ENCODE measurements at places on chromosomes 16 and 17.

DNA sequence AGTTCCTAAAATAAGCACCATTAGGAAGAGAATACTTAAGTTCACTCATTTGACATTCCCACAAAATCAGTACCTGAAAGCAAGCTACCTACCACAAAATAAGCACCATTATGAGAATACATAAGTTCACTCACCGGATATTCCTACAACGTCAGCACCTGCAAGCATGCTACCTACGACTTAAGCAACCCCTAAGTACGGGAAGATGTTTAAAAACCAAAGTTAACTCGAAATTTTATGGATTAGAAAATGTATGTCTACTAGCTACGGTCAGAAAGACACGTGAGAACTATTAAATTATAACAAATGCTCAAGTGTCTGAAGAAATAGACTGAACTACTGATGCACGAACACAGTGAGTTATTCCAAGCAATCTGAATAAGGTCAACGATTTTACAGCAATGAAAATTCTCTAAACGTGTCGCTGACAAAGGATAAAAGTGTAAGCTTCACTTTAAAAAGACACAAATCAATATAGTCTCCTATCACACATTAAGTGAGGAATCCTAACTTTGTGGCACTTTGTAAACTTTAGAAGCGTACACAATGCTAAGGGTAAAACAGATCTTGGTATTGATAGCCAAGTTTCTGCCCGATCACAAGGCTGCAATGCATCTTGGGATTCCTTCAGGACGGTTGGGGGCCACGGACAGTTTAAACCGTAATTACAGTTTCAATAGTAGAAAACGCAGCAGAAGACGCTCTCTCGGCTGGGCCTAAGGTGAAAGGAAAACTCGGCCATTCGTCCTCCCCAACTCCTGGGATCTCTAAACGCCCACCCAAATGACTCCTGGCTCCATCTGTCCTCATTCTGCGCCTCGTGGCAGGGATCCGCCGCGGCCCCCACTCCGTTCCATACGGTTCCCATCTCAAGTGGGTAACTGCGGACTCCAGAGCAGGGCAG, 1.3 kb downstream of the GSPT1 start:
- no peak for DNase-seq

GRCh38 chr16:66515596-66516508, 34.1 kb downstream of the TK2 start:
- peak; percentile 28 for DNase-seq

GRCh38 chr16:57764341-57765159, 29.0 kb downstream of the KATNB1 start:
- DNase-seq: no peak

DNA sequence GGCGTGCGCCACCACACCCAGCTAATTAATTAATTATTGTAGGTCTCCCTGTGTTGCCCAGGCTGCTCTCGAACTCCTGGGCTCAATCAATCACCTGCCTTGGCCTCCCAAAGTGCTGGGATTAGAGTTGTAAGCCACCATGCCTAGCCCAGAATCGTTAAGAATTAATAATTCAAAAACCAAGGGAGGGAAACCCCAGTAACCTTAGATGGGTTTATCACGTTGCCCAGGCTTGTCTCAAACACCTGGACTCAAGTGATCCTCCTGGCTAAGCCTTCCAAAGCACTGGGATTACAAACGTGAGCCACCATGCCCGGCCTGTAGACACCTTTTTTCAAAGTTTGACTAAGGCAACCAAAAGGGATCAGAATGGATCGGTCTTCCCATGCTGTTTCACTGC, 21.6 kb downstream of the CD300LF start:
- no peak for DNase-seq

DNA sequence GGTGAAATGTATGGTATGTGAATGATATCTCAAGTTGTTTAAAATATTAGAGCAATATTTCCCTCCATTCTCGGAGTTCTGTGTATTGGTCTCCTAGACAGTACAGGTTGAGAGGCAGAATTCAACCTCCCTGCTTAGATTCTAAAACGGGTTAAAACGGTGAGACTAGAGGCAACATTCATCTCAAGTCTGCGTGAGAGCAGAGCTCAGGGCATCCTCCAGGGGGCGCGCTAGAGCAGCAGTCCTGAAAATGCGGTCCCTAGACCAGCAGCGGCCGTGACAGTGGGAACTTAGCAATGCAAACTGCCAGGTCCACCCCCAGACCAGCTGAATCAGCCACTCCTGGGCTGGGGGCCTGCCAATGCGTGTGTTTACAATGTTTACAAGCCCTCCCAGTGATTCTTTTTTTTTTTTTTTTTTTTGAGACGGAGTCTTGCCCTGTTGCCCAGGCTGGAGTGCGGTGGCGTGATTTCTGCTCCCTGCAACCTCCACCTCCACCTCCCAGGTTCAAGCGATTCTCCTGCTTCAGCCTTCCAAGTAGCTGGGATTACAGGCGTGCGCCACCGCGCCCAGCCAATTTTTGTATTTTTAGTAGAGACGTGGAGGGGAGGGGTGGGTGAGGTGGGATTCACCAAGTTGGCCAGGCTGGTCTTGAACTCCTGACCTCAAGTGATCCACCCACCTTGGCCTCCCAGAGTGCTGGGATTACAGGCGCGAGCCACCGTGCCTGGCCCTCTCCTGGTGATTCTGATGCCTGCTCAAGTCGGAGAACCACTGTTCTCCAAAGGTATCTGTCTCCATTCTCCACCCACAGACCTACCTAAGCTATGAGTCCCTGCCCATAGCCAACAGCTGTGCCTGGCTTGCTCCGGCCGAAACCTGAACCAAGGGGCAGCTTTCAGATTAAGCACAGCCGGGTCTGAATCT, 24.2 kb downstream of the KLHL36 start:
- no peak for DNase-seq

DNA sequence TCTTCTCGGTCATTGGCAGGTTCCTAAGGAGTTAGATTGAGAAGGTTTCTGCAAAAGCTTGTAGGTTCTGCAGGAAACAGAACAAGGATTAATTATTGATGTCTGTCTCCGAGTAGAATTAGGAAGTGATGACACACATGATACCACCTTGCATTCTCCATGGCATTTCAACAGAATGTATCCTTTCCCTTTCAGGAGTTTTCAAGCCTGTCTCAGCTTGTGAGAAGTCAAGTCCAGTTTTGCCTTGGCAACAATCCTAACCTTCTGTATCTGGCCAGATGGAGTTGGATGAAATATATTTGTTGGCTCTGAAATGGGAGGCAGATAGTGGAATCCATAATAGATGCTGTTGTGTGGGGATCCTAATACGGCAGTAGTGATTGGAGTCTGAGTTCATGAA, 235.5 kb downstream of the SHISA9 start:
- no peak for DNase-seq

- peak; percentile 74 for DNase-seq
Observed at GRCh38 chr16:57535680-57536305, 578 bp downstream of the CCDC102A start.

DNA sequence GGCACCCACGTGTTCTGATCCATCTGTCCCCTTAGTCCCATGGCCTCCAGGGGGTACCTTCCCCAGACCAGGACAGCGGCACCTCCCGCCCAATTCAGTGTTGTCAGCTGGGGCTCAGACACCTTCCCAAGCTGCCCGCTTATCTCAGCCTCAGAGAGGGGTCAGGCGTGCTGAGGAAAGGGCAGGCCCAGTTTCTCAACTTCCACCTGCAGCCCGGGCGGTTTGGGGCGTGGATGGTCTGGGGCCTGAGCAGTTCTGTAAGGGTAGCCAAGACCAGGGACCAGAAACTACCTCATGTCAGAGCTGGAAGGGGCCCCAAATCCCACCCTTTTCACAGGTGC, 5.1 kb downstream of the PLCD3 start:
- no peak for DNase-seq

DNA sequence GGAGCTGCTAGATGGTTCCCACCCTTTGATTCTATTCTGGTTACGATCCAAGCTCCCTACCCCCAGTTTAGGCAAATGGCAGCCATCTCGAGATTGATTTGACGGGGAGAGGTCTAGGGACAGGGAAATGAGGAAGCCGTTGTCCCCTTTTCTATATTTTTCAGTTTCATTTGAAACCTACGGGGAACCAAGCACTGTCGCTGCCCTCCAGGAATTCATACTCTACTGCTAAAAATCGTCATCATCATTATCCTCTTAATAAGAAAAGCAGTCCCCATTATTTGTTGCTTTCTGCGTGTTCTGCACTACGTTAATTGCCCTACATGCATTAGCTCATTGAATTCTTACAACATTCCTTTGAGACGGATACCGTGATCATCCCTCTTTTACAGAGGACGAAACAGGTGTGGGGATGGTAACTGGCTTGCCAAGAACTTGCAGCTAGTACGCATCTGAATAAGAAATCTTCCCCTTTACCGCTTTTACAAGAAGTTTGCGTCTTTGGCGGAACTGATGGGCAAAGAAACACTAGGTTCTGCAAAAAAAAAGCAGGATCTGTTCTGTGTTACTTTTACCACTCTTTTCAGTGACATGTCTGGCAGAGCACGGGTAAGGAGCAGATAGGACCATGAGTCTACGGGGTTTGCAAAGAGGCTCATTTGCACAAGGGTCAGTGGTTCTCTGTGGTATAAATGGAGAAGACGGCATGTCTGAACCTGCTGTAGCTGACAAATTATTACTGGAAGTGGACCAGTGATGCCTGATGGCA, 1.1 kb downstream of the CCP110 start:
- DNase-seq: no peak

DNA sequence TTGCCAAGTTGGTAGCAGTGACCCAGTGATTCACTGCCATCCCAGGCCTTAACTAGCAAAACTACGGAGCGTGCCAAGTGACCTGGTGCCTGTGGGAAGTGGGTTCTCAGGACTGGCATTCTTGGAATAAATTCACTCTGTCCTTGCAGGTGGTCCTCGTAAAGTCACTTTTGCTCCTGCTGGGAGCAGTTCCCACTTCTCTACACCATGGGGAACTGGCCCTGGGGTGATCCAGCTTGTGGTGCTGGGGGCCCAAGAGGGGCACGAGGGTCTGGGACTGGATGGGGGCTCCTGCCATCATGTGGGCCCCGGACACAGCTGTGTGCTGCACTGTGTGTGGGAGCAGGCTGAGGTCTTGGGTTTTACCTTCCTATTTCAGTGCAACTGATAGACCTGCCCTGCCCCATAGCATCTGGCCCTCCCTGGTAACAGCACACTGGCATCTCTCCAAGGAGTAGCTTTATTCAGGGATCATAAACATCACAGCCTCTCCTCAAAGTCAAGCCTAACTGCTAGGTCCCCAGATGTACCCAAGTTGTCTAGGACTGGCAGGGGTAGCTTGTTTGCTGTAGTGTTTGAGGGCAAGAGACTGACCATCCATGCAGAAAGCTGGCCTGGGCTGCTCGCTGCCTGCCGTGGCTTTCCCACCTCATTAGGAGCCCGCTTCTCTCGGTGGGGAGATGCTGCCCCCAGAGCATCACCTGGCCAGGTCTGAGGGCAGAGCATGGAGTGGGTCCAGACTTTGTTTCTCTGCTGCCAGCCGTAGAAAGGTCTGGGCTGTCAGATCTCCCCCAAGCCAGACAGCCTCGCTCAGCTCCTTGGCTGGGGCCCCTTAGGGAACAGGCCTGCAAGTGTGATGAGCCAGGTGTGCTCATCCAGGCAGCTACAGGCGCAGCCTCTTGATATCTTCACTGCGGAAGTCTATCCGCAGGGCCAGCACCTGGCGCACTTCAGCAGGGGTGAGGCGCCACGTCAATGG, 26.0 kb downstream of the FCSK start:
- no peak for DNase-seq

- no peak for DNase-seq
Observed at GRCh38 chr16:49594153-49594552, 220.5 kb downstream of the C16orf78 start.

- no peak for DNase-seq
Observed at GRCh38 chr16:51577621-51578303, 426.7 kb upstream of the SALL1 start.

DNA sequence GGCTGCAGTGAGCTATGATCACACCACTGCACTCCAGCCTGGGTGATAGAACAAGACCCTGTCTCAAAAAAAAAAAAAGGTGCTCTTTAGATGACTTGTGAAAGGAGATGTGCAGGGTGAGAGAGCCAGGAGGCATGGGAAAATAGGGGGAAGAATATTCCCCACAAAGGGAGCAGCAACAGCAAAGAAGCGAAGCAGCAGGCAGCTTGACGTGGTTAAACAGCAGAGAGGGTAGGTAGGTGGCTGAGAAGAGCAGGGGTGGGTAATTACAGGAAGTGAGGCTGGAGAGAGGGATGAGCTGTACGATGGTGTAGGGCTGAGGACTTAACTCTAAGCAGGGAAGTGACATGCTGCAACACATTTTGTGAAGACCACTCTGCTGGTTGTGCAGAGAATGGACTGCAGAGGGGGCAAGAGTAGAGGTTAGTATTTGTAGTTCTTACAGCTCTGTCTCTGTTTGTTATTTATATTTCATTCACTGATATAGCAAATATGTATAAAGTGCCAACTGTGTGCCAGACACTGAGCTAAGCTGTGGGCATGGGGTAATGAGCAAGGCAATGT, 1.6 kb downstream of the HEATR3 start:
- DNase-seq: no peak

DNA sequence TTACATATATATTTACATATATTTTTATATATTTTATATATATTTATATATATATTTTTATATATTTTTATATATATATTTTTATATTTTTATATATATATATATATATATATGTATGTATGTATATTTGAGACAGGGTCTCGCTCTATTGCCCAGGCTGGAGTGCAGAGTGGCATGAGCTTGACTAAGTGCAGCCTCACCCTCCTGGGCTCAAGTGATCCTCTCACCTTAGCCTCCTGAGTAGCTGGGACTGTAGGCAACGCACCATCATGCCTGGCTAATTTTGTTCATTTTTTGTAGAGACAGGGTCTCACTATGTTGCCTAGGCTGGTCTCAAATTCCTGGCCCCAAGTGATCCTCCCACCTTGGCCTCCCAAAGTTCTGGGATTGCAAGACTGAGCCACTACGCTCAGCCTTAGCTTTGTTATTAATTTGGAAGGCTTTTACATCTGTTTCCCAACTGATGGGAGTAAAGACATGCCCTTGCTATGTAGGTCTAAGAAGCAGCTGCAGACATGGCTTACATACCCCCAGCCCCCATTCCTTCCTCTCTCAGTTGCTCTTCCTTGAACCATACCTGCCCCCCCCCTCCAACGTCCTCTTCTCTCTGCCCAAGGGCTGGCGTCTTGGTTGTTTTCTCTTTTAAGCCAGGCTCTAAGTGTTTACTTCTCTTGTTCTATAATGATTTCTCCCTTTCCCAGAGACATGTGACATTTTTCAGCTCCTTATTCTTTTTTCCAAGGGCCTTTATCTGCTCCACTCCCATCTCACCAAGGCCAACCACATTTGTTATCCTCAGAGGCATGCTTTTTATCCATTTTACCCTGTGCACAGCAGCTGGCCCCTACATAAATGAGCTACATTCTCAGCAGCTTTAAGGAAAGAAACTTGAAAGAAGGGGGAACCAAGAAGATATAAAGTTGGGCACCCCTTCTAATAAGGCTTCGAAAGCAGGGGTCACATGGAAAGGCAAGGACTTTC, 64.2 kb upstream of the ATF7IP2 start:
- DNase-seq: no peak
